ENCODE measurements at places on chromosomes 5 and 9.

GRCh38 chr5:115389034-115389798 is 92.8 kb upstream of the CCDC112 start:
- no peak for DNase-seq

DNA sequence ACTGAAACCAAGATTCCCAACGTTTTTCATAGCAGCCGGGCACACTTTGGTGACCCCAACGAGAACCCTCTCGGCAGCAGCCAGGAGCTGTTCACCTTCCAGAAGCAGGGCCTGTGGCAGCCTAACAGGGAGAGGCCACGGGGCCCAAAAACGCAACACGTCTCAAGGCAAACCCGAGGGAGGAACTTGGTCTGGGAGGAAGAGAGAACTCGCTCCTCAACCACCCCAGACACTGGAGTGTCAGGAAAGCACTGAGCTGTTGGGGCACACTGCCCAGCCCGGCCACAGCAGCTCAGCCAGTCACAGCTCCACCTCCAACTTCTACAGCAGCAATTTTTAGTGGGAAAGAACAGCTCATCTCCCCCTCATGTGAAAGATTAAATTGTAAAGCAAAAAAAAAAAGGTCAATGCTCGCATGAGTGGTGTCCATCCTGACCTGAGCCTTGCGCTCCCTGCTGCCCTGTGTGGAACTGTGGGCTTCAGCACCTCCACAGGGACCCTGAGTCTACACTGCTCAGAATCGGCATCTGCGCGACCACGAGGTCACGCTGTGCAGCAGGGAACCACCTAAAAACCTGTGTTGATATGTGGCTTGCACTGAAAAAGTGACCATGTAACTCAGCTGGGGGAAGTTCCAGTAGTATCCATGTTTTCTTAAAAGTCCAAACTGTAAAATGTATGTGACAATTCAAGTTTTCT is 55.0 kb downstream of the IPPK start:
- DNase-seq = no peak

- DNase-seq = no peak
Observed at GRCh38 chr9:70590315-70590677, 175.8 kb upstream of the KLF9 start.

- no peak for DNase-seq
Observed at GRCh38 chr9:4152876-4153275, 147.0 kb downstream of the GLIS3 start.

GRCh38 chr5:52334367-52334766 is 453.3 kb upstream of the ITGA1 start:
- DNase-seq = no peak

DNA sequence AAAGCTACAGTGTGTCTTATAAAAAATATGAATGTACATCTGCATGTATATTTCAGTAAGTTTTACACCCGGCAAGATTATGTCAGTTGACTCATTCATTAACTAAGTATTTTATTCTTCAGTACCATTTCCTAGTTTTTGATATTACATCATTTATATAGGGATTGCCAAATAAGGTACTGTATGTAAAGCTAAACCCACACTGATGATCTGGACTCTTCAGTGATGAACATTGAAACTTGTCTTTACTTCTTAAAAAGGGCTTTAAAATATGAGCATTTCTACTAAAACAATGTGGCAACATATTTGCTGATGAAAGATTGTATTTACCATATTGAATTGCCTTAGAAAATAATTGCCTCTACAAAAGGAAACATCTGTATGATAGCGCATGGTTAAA is 151.8 kb upstream of the TLX3 start:
- no peak for DNase-seq

- DNase-seq = peak; percentile 14
Observed at GRCh38 chr9:21096172-21096900, 18.6 kb upstream of the IFNB1 start.

DNA sequence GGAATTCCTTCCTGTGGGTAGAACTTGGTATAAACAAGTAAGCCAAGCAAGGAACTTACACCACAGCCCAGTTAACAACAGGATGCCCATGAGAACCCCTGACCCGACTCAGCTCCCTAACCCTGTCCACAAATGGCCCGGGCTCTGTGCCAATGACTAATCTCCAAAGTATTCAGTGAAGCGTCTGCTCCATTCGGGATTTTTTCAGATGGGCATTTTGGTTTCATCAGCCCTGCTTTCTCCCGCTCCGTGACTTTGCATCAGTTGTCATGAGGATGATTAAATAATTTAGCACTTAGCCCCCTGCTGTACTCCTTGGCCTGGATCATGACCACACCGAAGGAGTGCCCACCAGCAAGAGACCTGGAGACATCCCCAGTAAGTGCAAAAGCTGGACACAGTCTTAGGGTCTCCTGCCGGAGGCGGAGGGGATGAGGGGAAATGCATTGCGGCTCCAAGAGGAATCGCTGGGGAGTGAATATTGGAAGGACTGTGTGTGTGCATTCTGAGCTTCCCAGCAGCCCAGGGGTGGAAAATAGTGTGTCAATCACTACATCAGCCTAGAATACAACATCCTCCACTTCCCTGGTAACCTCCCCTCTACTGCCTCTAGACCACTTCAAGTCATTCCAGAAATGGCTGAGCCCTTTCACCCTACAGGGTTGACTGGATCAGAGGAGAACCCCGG is 41.4 kb upstream of the DNAH5 start:
- DNase-seq = peak; percentile 77

DNA sequence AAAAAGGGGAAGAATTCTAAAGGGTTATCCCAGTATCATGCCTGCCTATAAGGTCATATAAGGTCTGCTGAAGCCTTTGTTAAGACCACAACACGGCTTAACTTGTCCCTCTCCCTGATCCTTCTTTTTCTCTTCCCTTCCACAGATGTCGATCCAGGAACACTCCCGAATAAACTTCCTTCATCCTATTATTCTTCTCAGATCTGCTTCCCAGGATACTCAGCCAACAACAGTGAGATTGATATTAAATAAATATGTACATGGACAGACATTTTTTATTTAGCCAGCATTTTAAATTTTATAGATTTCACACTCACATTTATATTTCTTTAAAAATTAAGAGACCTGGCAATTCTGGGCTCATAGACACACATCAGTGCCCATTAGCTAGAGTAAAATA is 44.1 kb downstream of the DPYSL3 start:
- DNase-seq = no peak

- no peak for DNase-seq
Observed at GRCh38 chr5:94009161-94009560, 267.8 kb upstream of the POU5F2 start.

GRCh38 chr5:55294935-55295334 is 12.6 kb downstream of the DHX29 start:
- DNase-seq = no peak

GRCh38 chr5:149152317-149152746 is 11.0 kb downstream of the ABLIM3 start:
- no peak for DNase-seq

GRCh38 chr9:69324549-69325401 is at the start of gene ENTREP1:
ENTREP1 (plus strand) TSS chr9:69325215; CDS start chr9:69325310, 95 bp downstream.
- peak; percentile 31 for DNase-seq

DNA sequence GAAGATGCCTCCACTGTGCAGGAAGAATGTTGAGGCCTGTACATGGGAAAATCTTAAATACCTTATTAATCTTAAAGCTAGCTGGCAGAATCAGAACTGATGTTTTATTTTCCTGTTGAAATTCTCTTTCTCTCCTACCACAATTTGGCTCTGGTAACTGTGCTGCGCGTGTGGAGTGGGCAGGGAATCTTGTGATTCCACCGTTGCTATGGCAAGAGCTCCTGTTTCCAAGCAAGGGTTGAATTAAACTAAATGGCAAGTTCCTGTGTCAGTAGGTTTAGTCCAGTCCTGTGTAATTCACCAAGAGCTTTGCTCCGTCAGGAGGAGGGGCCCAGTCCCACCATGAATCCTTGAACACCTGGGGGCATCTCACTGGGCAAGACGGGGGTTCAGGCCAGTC is 36.4 kb downstream of the NXNL2 start:
- no peak for DNase-seq

DNA sequence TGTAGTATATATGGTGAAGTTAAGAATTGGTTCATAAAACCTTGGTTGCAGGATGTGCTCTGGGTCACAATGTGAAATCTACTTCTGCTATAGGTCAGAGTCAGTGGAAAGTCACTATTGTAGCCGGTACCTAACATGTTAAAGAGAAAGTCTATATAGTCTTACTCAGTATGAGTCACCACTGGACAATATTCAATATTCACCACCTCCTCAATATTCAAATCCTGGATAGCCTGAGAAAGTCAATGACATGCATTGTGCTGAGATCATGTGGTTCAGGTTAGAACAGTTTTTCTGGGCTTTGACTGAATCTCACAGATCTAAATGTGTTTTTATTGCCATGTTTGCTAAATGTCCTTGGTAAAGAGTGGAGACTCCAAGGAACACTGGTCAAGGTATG is 108.8 kb downstream of the HMHB1 start:
- DNase-seq = no peak

All from hepatic stellate cell (primary cell).